Stimulated activated CD4-positive, alpha-beta T cell treated with anti-CD3 and anti-CD28 coated beads, Interleukin-12 subunit alpha, Interleukin-12 subunit beta, amount 100 ng/mL, for 4 hours (primary cell): ENCODE measurements at places on chromosomes 5 and 9.
A peak's percentile ranks its signal among the peaks of the same experiment; 100 is the strongest.

GRCh38 chr9:15942831-15943424 lies 390.1 kb downstream of the CCDC171 start:
- DNase-seq = no peak

GRCh38 chr9:129202613-129203555 lies 24.8 kb upstream of the IER5L start:
- peak; percentile 90 for DNase-seq

DNA sequence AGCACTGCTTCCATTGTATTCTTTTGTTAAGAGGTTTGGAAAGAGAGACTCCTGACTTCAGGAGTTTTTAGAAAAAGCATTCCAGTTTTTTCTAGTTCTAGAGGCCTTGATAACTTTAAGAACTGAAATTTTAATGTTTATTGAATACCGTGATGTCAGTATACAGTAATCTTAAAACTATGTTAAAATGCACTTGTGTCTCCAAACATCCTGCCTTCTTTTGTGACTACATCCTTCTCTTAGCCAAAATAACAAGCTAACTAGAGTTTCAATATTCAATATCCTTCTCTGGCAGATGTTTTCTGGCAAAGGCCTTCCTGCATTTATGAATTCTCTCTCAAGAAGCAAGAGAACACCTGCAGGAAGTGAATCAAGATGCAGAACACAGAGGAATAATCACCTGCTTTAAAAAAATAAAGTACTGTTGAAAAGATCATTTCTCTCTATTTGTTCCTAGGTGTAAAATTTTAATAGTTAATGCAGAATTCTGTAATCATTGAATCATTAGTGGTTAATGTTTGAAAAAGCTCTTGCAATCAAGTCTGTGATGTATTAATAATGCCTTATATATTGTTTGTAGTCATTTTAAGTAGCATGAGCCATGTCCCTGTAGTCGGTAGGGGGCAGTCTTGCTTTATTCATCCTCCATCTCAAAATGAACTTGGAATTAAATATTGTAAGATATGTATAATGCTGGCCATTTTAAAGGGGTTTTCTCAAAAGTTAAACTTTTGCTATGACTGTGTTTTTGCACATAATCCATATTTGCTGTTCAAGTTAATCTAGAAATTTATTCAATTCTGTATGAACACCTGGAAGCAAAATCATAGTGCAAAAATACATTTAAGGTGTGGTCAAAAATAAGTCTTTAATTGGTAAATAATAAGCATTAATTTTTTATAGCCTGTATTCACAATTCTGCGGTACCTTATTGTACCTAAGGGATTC lies 43.1 kb downstream of the NDFIP1 start:
- peak; percentile 23 for DNase-seq

- DNase-seq = no peak
Measured at GRCh38 chr5:109898269-109899162, 208.8 kb downstream of the MAN2A1 start.

DNA sequence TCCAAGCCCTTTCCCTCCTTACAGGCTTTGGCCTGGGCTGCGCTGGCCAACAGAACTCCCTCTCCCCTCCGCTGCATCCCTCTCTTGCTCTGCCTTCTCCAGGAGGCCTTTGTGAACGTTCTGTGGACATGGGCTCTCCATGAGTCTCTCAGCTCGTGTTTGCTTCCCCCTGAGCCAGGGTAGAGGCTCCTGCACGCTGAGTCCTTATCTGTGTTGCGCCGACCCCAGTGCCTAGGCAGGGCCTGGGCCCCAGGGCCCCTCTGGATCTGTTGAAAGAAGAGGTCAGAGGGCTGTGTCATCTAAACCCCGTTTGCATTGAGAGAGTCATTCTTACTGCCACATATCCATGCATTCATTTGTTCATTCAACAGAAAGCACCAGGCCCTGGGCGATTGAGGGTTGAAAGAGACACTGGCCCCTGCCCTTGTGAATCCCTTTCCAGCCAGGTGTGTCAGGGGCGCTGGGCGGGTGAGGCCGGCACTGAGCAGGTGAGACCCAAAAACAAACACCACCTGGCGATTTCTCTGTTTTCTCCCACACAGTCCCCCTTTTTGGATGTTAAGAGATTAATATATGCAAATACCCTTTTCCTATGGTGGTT lies 111.2 kb upstream of the IER5L start:
- DNase-seq = no peak
